ENCODE measurements at places on chromosomes 4 and X.
A peak's percentile ranks its signal among the peaks of the same experiment; 100 is the strongest.

DNA sequence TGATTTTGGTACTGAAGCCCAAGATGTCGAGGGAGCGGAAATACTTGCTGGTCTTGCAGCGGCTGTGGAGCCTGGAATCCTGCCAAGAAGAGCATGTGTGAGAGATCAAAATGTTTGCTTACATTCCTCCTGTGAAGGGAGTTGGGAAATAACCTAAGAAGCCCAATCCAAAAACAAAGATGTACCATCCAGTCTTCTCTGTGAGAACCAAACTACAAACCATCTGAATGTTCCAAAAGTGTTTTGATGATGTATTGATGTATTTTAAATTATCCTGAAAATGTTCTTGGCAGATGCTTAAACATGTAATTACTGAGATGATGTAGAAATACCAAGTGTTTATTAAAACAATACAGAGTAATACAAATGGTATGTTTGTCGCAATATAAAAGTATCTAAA lies 10.1 kb upstream of the ADH1A start:
- no peak for DNase-seq

DNA sequence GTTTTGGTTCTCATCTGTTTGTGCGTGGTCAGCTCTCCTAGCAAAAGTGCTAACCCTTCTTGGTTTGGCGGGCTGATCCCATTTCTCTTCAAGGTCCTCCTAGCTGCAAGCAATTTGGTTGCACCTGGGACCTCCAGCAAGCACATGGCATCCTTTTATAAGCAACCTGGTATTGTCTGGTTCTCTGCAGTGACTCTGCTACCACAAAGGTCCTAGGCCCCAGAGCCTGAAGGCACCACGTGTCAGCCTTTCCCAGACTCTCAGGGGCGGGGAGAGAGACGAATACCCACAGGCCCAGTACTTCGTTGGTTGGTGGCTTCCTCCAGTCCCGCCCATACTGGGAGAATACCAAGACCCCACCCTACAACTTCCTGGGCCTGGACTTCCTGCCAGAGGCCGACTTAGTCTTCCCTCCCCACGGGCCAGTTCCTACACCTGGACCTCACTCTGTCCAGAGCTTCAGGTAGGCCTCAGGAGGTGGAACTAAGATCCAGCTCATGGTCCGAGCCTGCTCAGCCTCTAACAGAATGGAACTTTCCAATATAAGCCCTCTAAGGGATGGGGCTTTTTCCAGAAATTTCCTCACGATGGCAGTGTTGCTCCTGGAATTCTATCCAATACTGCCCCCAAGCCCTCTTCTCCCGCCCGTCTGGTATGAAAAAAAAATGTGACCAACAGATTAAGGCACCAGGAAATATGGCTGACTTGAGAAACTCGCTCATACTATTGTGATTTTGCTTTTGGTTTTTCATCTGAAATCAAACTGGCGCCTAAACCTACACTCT lies 192.5 kb upstream of the STK26 start:
- peak; percentile 99 for DNase-seq

GRCh38 chrX:17579026-17579425 lies 158.3 kb upstream of the SCML1 start:
- DNase-seq: no peak

- DNase-seq: no peak
These were observed 30.3 kb downstream of the FHIP1A start for GRCh38 chr4:151439320-151439719.

DNA sequence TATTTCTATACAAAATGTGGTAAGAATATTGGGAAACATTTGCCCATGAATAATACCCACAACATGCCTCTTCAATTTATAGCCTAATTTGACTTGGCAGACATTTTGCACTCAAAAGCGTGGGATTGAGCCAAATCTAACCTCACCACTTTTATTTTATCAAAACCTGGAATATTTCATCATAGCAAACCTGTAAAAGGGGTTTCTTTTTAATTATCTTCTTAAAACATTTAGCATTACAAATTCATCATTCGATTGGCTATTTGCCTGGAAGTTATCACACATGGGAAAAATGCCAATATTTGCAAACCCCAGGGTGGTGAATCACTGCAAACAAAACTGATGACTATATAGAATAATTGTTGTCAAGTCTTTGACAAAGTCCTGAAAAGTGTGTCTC lies 56.2 kb downstream of the VCX3B start:
- DNase-seq: no peak

- peak; percentile 8 for DNase-seq
These were observed 420.4 kb upstream of the CTSO start for GRCh38 chr4:156374069-156374468.

- no peak for DNase-seq
These were observed 88.0 kb downstream of the FNIP2 start for GRCh38 chr4:158856852-158857251.

GRCh38 chr4:129668092-129668491 lies 572.1 kb downstream of the C4orf33 start:
- no peak for DNase-seq

DNA sequence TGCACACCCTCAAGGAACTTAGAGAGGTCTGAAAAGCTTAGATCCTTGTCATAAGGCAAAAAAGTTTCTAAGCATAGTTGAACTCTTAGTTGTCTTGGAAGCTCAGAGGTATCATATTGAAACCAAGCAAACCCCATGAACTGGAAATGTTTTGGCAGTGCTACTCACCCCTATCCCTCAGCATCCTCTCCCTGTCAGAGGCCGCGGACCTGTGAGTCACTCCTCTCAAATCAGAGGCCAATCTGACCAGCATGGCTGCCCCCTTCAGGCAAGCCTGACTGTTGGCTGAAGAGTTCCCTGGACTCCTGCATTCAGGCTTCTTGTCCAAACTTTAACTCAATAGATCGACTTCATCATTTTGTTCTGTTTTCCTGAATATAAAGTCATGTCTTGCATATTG lies 69.4 kb downstream of the KCNIP4 start:
- DNase-seq: peak; percentile 5

DNA sequence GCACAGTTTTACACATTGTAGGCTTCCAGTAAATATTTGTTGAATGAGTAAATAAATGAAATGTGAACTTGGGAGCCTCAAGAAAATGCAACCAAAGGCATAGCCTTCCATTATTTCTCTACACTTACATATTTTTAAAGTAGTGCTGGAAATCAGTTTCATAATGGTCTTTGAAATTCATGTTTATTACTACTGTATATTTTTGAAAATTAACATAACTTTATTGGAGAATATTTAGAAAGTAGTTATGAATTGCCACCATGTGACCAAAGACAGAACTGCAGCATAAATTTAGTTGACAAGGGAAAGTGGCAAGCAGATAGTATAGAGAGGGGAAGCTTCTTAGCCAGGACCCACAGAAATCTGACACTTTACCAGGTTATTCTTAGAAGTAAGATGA lies 6.4 kb downstream of the TCEAL8 start:
- no peak for DNase-seq

- DNase-seq: no peak
These were observed 217.8 kb downstream of the MID1IP1 start for GRCh38 chrX:39019056-39019455.

GRCh38 chr4:31964685-31965084 lies 1244.5 kb downstream of the PCDH7 start:
- no peak for DNase-seq

DNA sequence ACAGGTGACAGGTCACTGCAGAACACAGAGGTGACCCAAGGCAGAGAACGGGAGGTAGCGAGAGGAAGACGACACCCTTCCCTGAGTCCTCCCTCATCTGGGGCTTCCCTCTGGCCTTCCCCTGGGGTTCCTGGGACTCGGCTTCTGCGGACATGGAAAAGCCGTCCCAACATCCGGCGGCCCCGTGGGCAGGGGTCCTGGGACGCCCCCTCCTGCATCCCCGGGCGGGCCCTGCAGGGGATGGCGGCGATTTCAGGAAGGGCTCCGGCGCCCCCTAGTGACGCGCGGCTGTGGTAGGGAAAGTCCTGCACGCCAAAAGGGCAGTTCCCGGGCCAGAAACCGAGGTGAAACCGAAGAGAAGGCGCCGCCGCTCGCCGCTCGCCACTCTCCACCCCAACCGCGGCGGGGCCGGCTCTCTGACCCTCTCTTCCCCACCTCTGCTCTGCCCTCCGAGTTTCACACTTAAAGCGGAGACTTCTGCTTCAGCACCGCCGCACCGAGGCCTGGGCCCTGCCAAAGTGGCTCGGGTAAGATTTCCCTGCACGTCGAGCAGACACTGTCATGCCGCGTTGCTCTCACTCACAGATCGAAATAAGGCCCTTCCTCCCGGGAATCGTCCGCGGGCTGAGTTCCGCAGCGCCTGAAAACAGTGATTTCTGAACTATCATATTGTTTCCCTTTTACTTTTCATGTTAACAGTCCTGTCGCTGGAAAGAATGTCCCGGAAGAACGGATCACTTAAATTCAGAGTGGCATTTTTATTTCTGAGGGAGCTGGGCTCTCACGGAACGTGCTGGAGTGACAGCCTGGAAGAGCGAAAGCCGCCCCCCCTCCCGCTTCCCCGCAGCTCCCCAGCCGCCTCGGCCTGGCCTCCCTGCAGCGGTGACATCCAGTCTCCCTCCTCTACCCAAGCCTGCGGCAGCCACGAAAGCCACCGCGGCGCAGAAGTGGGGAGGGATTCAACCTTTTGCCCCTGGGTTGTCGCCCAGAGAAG lies 110.6 kb downstream of the DCTD start:
- peak; percentile 96 for DNase-seq

DNA sequence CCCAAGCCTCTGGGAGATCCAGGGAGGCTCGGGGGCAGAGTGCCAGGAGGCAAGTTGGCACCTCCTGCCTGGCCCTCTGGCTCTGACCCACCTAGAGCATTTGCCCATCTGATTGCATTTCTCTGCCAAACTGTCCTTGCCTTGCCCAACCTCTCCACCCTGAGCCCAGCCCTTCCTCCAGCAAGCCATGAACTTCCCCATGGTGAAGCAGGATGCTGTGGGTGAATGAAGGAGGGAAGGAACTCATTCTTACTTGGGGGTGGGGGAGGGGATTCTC lies 9.3 kb upstream of the CNGA2 start:
- no peak for DNase-seq

- DNase-seq: no peak
These were observed 22.4 kb downstream of the ANKRD17 start for GRCh38 chr4:73236151-73236550.

- DNase-seq: no peak
These were observed 62.4 kb downstream of the ANAPC10 start for GRCh38 chr4:145035494-145036136.

GRCh38 chrX:120456973-120457372 lies 12.1 kb downstream of the LAMP2 start:
- DNase-seq: no peak

- DNase-seq: no peak
These were observed 8.9 kb upstream of the DCK start for GRCh38 chr4:70984589-70984988.

GRCh38 chrX:34381241-34381640 lies 249.1 kb upstream of the FAM47A start:
- DNase-seq: no peak

GRCh38 chrX:133461231-133461630 lies 45.9 kb upstream of the GPC4 start:
- DNase-seq: no peak

GRCh38 chrX:137431693-137432488 lies 134.0 kb upstream of the ZIC3 start:
- peak; percentile 86 for DNase-seq

DNA sequence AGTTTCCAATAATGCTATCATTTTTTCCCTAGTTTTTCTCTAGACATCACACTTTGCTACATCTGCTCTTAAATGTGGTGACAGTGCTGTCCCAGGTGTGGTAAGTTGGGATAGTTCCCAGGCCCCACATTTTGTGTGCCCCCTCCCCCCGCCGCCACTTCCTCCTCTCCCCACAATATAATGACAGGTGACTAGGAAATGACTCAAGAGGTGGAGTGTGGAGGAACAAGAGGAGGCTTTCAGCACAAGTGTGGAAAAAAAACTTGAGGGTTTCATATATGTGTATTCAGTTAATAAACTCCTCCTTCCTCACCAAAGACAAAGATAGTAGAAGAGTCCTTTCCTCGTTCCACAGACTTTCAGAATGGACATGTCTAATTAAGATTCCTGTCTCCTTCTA lies 18.3 kb upstream of the IL21 start:
- DNase-seq: no peak

- DNase-seq: no peak
These were observed 287.3 kb downstream of the STK32B start for GRCh38 chr4:5338531-5338930.

Measured in ELF-1 (cell line).